ENCODE measurements at places on chromosomes 16 and 17. TPM values are rescaled to one million over a fixed set of nuclear protein-coding genes. Genes with fewer than 3 reads are reported as not detected.

- no peak for DNase-seq
- no peaks in the 10 kb centered on the region for H3K4me1 ChIP-seq
- H3K27me3 ChIP-seq: no peaks in the 10 kb centered on the region
- no peak overlapping the region for H3K4me3 ChIP-seq
- no peak overlapping the region for H3K27ac ChIP-seq
These were observed 1672.0 kb downstream of the TP53TG3F start for GRCh38 chr16:35131429-35131828.

The SPAG7 gene
- 227 TPM for total RNA-seq

The INTS2 gene
- total RNA-seq: 9.5 TPM

The KCNJ12 gene
- total RNA-seq: 13.4 TPM

The JPH3 gene
- 33.9 TPM for total RNA-seq

Data from cardiac muscle cell (in vitro differentiated cells and primary cell).